ENCODE measurements at places on chromosomes 2 and 18.

- no peak for DNase-seq
Measured at GRCh38 chr18:9437021-9437437, 38.3 kb upstream of the RALBP1 start.

- no peak for DNase-seq
Measured at GRCh38 chr2:98773907-98774306, 43.0 kb upstream of the MGAT4A start.

GRCh38 chr2:30481323-30481800 lies 34.3 kb downstream of the LCLAT1 start:
- no peak for DNase-seq

DNA sequence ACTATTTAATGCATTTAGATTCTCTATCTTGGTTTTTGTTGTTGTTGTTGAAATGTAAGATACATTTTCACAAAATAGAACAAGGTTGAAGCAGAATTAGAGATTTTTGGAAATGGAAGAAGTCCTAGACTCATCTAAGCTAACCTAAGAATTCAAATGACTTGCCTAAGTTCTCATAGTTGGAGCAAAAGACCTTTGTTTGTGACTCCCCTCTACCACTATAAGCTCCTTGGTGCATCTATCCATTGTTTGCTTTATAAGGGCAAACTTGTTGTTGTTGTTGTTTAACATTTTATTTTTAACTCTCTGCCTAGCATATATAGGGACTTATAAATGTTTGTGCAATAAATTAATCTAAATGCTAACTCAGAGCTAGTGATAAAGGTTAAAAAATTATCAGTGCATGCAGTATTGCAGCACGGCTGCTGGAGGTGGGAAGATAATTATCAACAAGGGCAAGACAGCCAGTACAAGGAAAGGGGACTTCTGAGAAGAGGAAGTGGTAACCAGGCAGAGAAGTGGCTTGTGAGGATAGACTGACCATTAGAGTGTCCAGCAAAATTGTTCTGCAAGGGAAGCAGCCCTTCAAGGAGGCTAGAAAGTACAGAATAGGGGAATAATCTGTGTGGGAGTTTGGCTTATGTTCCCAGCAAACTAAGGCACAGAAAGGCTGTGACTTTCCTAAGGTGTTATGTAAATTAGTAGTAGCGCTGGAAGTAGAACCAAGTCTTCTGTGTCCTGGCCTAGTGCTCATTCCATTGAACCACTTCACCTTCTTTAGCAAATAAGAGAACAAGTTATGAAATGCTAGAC lies 38.1 kb upstream of the ACYP2 start:
- no peak for DNase-seq

DNA sequence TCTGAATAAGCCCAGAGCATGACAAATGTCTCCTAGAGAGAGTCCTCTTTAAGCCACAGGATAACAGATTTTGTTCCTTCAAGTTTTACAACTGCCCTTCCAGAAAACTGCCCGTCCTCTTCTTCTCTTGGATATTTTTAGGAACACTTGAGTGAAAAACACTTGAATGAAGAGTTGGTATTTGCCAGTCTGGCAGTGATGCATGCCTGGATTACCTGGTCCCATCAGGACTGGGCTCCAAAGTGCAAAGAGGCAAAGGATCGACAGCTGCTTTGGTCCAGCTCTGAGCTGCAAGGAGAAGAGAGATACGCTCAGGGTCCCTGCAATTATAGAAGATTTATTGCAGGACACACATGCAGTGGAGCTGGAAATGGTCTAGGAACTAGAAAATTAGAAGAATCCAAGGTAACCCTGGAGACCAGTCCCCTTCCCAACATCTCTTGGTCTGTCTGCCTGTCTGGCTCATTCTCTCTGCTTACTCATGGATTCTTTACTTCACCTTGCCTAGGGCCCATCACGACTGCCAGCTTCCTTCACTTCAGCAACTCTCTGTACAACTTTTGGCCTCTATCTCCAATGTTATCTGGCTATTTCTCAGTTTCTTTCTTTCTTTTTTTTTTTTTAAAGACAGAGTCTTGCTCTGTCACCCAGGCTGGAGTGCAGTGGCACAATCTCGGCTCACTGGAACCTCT lies 112.1 kb upstream of the SIX2 start:
- DNase-seq: no peak

GRCh38 chr2:44237221-44237620 lies 38.1 kb upstream of the SLC3A1 start:
- no peak for DNase-seq

DNA sequence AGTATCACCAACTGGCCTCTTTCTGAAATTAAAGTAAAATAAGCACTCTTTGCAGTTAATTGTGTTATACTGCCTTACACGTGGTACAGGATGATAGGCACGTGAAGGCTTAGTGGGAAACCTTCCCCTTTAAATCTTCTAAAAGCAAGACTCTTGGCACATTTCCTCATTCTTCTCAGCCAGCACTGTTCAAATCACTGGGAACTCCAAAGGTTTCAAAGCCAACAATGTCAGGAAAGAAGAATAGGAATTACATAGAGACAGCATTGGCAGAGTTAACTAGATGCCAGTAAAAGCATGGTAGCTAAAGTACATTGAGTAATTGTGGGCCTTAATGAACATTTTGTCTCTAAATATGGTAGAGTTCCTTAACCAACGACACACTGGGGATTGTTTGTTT lies 96.4 kb downstream of the DTNA start:
- no peak for DNase-seq

GRCh38 chr2:222042666-222043065 lies 256.1 kb downstream of the PAX3 start:
- DNase-seq: no peak

DNA sequence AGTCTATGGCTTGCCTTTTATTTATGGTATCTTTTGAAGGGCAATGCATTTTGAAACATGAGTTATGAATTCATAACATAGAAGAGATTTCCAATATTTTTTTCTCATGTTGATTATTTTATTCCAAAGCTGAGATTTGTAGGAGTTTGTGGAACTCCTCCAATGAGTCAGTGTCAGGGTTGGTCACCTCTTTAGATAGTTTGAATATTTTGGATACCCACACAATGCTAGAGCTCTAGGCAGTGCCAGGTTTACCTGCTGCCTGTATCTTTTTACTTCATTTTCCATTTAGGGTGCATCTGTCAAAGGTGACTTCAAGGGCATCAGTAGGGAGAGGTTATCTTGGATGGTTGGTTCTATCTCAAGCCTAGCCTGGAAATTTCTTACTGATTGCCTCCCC lies 152.7 kb downstream of the CERS6 start:
- DNase-seq: no peak

- no peak for DNase-seq
Measured at GRCh38 chr2:174840436-174840835, 76.2 kb upstream of the CHRNA1 start.

GRCh38 chr18:36636237-36636817 lies 192.5 kb downstream of the TPGS2 start:
- no peak for DNase-seq

- DNase-seq: no peak
Measured at GRCh38 chr2:58266211-58266610, 25.1 kb upstream of the FANCL start.

GRCh38 chr18:23835506-23835905 lies 146.3 kb downstream of the LAMA3 start:
- no peak for DNase-seq

- DNase-seq: no peak
Measured at GRCh38 chr18:43934781-43935471, 657.6 kb upstream of the SYT4 start.

DNA sequence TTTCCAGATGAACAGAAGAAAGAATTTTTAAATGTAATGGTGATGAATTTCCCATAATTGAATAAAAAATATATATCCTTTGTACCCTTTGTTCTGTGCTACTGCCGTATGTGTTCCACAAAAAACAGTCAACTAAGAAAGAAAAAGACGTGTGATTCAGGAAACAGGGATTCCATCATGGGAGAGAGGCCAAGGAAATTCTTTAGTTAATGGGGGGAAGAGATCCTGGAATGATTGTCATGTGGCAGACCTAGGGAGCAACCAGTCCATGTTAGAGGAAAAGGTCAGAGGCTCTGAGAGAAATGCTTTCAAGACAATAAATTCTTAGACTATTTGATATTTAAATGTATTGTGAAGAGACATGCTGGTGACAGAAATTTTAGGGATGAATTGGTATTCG lies 76.6 kb downstream of the CPO start:
- DNase-seq: no peak

- no peak for DNase-seq
Measured at GRCh38 chr2:28617502-28618184, 121.8 kb downstream of the PLB1 start.

GRCh38 chr2:75287624-75288316 lies 88.5 kb upstream of the TACR1 start:
- no peak for DNase-seq

GRCh38 chr2:116319001-116319400 lies 1495.5 kb upstream of the DDX18 start:
- no peak for DNase-seq

- DNase-seq: no peak
Measured at GRCh38 chr2:186526281-186526680, 40.2 kb downstream of the ZC3H15 start.

DNA sequence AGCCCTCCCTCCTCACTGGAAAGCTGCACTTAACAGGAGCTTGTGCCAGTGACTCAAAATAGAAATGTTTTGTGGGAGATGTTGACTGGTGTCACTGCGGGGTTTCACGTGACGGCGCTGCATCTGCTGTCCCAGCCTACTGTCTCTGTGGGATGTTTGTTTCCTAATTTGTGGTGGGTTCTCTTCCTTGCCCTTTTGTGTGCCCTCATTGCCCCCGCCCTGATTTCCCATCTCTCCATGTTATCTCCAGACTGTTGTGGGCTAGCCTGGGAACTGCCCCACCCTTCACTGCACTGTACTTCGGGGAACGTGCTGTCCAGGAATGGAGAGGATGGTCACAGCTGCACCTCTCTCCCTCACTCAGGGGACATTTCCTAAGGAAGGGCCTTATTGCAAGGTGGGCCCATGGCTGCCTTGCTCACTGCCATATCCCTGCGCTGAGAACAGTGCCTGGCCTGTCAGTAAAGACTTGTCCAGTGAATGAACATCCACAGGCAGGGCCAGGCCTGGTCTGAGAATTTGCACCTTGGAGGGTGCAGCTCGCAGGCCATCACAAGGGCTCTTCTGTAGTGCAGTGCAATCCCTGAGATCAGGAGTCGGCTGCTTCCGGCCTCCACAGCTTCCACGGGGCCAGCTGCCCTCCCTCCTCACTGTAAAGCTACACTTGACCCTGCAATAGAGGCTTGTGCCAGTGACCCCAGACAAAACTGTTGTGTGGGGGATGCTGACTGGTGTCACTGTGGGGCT lies 18.1 kb downstream of the ZAP70 start:
- no peak for DNase-seq

GRCh38 chr18:8756571-8756970 lies 51.2 kb downstream of the MTCL1 start:
- DNase-seq: no peak

GRCh38 chr2:160911258-160911657 lies 249.0 kb upstream of the TANK start:
- no peak for DNase-seq

- DNase-seq: no peak
Measured at GRCh38 chr18:55744206-55744605, 156.2 kb upstream of the TCF4 start.

DNA sequence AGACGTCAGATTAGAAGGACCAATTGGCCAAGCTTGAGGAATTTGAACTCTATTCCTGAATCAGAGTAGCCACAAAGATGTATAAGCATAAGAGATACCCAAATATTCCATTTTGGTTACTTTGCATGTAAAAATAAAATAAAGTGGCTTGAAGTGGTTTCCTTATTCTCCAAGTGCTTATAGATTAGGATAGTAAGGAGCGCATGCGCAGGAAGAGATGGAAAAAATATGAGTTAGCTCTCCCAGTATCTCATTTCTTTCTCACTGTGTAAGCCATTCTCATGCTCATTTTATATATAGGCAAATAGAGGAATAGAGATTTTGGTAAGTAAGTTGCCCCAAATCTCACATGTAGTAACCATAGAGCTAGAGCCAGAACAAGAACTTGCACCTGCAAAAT lies 241.3 kb downstream of the SETBP1 start:
- no peak for DNase-seq

GRCh38 chr2:164014068-164014731 lies 278.4 kb upstream of the FIGN start:
- peak; percentile 53 for DNase-seq

DNA sequence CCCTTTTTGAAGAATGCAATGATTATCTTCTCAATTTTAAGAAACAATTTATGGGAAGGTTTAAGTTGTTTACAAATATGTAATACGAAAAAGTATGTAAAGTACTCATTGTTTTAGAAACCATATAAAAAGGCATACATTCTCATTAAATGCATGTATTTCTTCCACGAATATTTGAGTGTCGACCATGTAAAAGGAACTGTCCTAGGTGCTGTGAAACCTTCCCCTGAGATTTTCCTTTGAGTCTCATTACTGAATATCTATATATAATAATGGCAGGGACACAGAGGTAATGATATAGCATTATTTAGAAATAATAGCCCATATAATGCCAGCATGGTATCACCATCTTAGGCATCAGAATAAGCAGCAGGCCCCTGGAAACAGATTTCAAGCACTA lies 239.3 kb downstream of the ERBB4 start:
- DNase-seq: no peak

- DNase-seq: no peak
Measured at GRCh38 chr2:230902180-230902899, 22.7 kb downstream of the GPR55 start.
